ENCODE measurements at places on chromosomes 12 and 14. TPM values are rescaled to one million over a fixed set of nuclear protein-coding genes. Genes with fewer than 3 reads are reported as not detected.

DNA sequence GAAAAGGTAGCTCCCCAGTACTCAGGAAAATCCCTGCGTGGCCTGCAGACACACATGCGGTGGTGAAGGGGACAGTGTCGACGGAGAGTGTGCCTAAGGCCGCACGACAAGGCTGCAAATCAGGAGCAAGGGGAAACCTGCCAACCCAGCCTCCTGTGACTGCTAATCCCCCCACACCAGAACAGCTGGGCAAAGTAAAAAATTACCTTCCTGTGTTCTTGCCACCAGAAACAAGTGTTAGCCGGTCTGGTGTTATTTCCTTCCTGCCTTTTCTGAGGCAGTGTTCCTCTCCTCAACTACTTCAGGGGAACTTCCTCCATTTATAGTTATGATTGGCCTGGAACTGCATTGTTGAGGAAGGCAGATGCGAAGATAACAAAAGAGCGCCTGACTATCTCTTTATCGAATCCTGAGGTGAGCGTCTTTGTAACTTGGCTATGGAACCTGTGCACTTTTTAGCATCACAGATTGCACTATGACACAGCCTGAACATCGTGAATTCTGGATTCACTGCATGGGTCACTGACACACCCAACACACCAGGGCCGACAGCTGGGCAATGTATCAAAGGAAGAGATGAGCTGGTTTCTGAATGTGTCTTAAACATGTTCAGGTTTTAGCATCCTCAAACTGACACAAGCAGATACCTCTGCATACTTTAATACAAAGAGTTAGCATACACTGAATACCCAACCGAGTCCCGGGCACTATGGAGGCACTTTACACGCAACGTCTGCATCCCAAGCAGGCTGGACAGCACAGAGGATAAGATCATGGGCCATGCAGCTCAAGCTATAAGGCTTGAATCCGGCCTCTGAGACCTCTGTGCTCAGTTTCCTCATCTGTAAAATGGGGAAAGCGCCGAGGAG is 28.9 kb downstream of the SLC15A4 start:
- DNase-seq = no peak

- DNase-seq = no peak
Observed at GRCh38 chr14:59155886-59156285, 32.6 kb upstream of the DAAM1 start.

DNA sequence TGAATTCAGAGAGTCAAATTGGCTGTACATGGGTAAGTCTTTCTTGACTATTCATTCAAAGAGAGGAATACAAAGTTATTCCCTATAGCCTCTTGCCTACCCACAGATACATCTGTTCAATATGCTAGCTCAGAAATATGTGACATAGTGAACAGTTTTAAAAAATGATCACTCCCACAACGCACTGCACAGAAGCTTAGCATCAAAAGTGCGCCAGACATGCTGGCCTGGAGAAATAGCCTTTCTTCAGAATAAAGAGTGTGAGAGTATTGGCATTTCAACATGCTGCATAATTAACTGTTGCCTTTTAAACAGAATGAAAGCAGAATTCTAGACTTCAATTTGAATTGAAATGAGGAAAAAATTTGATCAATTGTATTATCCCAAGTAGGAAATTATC is 27.0 kb downstream of the GPR19 start:
- no peak for DNase-seq

- no peak for DNase-seq
Observed at GRCh38 chr14:68469208-68469713, 323.6 kb downstream of the ZFP36L1 start.

KLHL33 gene
- total RNA-seq = 0.05 TPM
